ENCODE measurements at places on chromosomes 5 and 9.
A peak's percentile ranks its signal among the peaks of the same experiment; 100 is the strongest.

DNA sequence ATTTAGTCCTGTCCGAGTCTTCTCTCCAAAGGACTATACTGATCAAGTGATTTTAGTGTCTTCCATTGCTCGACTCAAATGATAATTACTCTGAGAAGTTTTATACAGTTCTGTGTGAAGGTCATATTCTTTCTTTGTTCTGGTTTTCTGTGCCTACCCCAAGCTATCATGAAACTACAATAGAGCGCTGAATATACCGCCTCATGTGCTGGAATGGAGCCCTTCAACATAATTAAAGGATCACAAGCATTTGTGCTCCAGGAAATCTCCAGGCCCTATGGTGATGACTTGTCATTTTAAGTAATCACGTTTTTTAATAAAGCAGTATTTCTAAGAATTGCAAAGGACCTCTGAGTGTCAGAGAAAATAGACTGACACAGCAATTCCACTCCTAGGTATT lies 10.9 kb upstream of the SLC31A2 start:
- no peak for DNase-seq

DNA sequence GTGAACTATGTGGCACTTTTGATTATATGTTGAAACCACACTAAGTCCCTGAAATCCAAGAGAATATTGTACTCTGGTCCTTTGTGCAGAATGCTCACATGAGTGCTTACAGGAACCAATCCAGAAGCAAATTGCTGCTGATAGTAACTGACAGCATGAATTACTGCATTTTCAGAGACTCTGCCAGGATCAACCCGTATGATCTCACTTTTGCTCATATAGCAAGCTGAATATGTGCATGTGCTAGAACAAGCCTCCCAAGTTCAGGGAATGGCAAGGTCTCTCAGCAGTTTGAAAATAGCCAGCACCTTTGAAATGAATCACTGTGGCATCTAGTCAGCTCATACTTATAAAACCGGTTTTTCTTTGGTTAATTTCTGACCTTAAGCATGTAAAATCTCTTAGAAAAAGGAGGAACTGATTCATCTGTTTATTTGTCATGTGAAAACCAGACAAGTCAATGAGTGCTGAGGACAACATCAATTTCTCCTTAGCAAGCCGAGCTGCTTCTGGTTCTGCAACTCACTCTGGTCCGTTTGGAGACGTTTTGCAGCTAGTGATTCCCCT lies 215.7 kb upstream of the ELL2 start:
- no peak for DNase-seq

DNA sequence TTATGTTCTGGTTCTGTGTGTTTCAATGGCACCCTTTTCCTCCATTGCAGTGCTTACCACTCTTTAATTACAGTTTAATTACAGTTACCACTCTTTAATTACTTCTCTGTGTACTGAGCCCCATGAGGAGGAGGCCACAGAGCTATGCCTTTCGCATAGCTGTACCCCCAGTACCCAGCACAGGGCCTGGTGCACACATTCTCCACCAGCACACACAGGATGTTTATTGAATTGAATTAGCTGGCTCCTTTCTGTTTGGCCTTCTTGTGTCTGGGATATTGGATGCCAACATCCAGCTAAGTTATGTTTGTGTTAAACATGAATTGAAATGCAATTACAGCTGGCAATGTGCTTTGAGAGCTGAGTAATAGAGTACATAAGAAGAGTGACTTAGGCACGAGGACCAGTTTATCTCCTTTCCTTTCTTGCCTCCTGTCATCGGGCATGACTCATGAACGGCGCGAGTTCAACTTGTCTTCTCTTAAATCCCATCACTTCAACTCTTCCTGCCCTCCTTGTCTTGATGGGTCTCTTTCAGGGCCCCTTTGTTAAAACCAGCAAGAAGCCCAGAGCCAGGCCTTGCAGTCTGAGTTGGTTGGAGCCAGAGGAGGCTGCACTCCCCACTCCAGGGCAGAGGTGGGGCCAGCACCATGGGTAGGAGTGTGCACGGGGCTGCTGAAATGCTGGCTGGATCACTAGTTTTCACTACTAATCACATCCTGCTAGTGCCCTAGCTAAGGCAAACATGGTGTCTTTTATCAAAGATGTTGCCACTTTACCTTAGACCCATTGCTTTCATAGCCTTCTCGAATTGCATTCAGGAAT lies 37.4 kb downstream of the MVB12B start:
- DNase-seq: no peak

- DNase-seq: no peak
Observed at GRCh38 chr9:94613003-94613402, 19.4 kb upstream of the FBP2 start.

DNA sequence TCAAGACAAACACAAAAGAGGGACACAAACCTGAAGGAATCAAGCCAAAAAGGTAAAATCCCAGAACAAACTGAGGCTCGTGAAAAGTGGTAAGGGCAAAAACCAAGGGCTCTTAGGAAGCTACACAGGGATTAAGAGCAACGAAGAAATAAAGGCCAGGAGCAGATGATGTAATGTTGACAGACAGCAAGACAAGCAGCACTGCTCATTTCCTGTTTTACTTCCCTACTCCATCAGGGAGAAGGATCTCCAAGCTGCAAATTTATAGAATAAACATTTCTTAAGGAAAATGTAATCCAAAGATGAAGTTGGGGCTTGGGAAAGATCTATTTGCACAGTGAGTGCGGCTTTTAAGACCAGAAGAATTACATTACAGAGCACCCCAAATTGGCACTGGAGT lies 182.3 kb upstream of the MAP1B start:
- no peak for DNase-seq

DNA sequence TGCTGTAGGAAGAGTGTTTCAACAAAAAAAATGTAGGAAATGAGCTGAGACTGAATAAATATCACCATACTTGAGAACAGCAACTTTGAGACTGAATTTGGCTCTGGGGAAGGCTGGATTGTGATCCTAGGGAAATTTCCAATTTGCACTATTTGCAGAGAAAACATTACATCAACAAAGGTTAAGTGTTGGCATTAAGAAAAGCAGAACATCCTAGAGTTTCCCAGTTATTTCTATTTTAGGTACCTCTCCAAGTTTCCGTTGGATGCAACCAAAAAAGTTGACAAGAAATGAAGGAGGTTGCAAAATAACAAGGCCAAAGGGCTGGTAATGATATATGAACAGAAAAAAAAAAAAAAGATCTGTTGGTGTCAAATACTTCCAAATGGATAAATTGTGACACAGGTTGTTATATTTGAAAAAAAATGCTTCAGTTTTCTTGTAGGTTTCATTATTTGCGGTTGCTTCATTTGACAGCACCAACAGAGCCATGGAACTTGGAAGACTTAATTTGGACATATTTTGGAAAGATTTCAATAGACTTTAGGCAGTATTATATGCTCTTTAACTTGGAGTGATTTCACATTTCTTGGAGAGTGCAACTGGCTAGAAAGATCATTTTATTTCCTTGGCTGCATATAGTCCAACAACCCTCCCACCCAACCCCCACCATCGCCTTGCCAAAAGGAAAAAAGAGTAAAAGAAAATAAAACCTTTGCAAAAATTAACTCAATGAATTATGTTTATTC lies 230.8 kb downstream of the ZNF608 start:
- DNase-seq: no peak

GRCh38 chr9:82645600-82645999 lies 417.3 kb downstream of the RASEF start:
- DNase-seq: no peak

GRCh38 chr9:121884057-121884541 lies 209.0 kb downstream of the TTLL11 start:
- DNase-seq: no peak

DNA sequence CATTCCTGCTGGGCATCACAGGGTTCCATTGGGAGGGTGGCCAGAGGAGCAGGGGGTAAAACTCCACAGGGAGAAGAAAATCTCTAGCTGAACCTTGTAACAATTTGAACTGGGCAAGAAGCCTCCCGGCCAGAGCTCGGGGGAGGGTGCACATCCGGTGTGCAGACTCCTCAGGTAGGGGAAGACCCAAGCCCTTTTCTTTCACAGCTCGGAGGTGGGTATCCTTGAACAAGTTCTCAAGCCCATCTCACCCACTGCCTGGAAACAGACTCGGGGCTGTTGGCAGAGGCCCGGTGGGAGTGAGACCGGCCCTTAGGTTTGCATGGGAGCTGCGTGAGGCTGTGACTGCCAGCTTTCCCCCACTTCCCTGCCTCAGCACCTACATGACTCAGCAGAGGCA lies 111.5 kb upstream of the IL7R start:
- DNase-seq: no peak

DNA sequence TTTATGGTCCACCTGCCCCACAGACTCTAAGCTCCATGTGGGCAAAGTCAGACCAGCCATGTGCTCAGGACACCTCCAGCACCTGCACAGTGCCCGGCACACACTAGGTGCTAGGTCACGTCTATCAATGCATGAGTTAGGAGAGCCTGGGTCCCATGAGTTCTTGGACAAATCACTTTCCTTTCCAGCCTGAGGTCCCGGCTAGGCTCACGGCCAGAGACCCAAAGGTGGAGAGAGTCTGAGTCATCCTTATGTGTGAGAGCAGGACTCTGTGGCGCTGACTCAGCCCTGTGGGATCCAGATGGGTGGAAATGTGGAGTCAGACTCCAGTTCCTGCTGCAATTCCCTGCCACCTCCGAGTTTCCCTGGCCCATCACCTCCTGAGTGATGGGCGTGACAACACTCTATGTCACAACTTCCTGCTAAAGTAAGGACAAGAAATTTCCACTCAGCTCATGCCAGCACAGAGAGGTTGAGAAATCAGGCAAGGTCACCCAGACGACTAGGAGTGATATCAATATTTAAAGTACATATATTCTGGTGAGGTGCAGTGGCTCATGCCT lies 2.5 kb upstream of the ST6GALNAC4 start:
- no peak for DNase-seq

GRCh38 chr9:128845186-128845931 lies 15.8 kb upstream of the SPOUT1 start:
- DNase-seq: no peak

- DNase-seq: peak; percentile 57
Observed at GRCh38 chr9:136686794-136687711, at the start of gene AGPAT2. Gene AGPAT2 (minus strand): TSS chr9:136687457. CDS start chr9:136687357, 100 bp downstream.

GRCh38 chr5:136056771-136057335 lies 28.1 kb downstream of the TGFBI start:
- DNase-seq: no peak

DNA sequence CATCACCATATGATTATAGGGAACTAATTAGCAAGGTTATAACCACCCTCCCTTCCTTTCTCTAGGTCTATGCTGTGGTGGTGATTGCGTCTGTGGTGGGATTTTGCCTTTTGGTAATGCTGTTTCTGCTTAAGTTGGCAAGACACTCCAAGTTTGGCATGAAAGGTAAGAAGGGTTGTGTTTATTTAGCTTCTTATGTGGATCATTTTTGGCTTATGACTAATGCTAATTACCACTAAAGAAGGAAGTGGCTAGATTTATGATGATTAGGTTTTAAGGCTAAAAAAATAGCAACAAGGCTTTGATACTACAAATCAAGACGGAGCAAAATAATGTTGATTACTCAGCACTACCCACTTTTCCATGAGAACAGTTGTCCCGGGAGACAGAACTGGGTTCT lies 82.4 kb downstream of the NTRK2 start:
- DNase-seq: no peak

DNA sequence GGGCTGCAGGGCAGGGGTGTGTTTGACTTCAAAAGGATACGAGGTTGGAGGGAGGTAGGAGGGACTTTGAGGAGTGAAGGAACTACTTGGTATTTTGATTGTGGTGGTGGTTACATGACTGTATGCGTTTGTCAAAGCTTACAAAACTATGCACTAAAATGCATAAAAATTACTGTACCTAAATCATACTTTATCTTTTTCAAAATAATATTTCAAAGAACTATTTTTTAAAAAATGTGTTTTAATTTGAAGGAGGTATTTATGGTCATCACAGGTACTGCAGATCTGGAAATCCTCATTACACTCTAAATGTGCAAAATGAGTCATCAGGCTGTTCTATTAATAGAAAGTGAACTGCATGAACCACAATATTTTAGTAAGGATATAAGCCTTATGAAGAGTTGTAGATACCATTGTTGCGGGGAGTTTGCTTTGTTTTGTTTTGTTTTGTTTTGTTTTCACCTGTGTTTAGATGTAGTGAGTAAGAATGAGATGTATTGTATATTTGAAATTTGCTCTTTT lies 116.9 kb downstream of the ARRDC3 start:
- no peak for DNase-seq

DNA sequence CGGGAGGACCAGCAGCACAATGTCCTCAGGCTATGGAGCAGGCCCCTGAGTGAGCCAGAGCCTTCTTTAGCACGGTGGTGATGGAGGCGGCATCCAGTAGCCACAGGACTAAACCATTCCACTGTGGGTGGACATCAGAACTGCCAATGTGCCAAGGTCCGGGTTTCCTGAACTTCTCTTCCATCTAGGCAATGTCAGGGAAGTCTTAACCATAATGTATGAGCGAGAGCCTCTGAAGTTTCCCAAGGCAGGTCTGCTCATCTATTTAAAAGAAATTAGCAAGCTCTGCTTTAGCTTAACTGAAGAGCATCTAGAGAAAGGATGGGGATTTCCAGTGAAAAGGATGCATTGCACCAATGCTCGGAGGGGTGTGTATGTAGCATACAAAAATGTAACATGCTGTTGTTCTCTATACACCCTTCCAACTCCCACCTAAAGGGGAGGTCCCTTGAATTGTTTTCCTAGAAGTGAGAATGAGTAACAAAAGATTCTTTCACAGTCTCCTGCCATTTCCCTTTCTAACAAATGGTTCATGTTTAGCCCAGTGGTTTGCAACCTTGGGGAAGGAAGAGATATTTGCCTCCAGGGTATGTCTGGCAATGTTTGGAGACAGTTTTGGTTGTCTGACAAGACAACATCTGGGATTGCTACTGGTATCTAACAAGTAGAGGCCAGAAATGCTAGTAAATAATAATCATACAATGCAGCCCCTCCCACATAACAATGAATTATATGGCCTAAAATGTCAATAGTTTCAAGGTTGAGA lies 6.1 kb upstream of the RXFP3 start:
- DNase-seq: no peak

- no peak for DNase-seq
Observed at GRCh38 chr9:107862323-107862722, 372.8 kb upstream of the KLF4 start.

DNA sequence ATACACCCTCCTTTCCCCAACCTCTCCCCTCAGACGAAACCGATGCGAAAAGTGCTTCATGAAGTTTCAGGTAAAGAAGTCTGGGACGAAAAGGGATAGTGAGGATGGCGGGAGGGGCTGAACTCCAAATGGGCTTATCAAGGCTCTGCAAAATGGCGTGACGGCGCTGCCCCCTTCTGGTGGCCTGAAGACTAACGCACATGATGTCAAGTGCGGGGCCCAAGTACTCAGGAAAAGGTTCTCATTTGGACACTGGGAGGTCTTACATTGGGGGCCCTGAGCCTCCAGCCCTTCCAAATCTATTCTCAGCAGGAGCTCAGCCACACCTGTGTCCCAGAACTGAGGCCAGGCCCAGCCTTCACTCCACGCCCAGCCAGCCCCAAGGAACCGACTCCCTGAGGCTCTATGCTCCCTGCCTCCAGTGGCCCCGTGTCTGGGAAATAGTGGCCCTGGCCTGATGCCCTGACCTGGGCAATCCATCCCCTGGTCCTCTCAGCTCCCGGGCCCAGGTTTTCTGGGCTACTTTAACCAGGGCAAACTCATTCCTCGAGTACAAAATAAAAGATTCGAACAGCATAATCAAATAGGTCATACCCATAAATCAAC lies 119.9 kb downstream of the KCNIP1 start:
- peak; percentile 18 for DNase-seq

- DNase-seq: no peak
Observed at GRCh38 chr5:39121922-39122321, 47.7 kb upstream of the RICTOR start.

- no peak for DNase-seq
Observed at GRCh38 chr9:132609184-132609583, 26.8 kb downstream of the BARHL1 start.

- no peak for DNase-seq
Observed at GRCh38 chr9:22240619-22241018, 206.0 kb upstream of the DMRTA1 start.
